LoVo (cell line): ENCODE measurements at places on chromosomes 3 and 15.

DNA sequence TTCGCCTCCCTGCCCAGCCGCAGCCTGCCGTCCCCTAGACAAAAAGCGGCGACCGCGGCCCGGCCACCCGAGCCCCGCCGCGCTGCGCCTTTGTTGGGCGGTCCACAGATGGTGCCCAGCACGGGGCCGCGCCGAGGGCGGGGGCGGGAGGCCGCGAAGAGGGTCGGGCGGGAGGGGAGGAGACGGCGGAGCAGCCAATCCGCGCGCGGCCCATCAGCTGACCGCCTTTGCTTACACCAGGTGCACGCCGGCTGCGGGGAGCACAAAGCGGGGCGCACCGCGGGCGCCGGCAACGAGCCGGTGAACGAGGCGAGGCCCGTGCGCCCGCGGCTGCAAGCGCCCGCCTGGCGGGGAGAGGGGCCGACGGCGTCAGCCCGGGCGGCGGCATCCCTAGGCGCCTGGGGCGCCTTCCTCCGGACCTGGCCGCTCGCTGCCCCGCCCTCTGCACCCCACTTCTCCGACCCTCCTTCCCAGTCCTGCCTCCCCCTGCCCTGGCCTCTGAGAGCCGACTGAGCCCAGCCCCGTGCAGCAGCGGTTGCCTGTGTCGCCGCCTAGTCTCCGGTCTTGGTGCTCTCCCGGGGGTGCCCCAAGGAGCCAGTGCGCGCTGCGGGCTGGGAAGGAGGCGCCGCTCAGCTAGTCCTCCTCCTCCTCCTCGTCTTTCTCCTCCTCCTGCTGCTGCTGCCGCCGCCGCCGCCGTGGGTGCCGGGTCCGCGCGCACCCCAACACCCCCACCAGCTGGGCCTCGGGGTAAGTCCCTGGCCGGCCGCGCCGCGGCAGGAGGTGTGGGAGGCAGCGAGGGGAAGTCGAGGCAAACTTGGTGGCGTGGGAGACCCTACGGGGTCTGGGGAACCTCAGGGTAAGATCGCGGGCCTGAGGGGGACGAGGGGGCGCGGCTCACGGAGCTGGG, at the start of gene LRRN1:
TSS of gene LRRN1 (plus strand) at position 259 of the 907 bp plus-strand sequence. CDS start 45,211 bp downstream, outside the sequence.
- DNase-seq, result no peak

GRCh38 chr3:106342386-106342785, 473.6 kb upstream of the CBLB start:
- no peak for DNase-seq

GRCh38 chr15:89455535-89455934, 40.8 kb downstream of the RHCG start:
- DNase-seq, result no peak

GRCh38 chr3:54857343-54857742, 70.5 kb downstream of the LRTM1 start:
- DNase-seq, result peak; percentile 22

DNA sequence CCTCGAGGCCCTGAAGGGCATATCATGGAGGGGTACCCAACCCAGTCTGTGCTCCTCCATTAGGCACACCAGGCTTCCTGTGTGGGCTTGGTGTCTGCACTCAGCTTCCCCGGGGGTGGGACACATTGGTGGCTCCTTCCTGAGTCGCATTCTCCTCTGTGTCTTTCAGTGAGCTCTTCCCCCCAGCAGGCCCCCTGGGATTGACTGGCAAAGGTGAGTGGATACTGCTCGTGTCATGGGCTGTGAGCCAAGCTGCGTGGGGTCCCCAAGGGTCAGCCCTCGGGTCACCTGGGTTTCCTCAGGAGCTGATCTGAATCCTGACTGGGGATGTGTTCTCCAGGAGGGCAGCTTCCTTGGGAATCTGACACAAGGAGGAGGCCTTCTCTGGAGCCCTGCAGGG, 231.0 kb downstream of the SNRPN start:
- no peak for DNase-seq

GRCh38 chr3:16455001-16455400, 58.5 kb downstream of the RFTN1 start:
- DNase-seq, result no peak

- DNase-seq, result peak; percentile 52
These were observed 2.2 kb downstream of the CHRNB4 start for GRCh38 chr15:78638658-78639314.

- no peak for DNase-seq
These were observed 4.6 kb upstream of the CPB1 start for GRCh38 chr3:148823026-148823425.

DNA sequence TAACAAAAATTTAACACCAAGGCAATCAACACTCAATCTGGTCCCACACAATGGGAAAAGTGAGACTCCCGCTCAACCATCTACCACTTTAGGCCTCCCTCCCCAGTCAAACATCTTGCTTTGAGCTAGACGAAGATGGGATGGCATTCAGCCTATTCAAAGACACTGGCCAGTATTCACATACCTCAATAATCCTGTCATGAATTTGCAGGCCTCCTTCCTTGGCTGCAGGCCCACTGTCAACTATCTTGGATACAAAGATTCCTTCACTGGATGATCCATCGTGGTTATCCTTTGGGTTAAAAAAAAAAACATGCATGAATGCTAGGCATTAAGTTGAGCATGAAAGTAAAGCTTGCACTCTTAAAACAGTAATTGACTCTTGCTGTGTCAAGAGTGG, 22.6 kb downstream of the PDZRN3 start:
- DNase-seq, result no peak

GRCh38 chr15:67407786-67408185, 113.1 kb upstream of the C15orf61 start:
- DNase-seq, result no peak

GRCh38 chr15:60683156-60683555, 204.2 kb upstream of the ICE2 start:
- DNase-seq, result no peak

GRCh38 chr3:196207833-196208607, 3.2 kb downstream of the ZDHHC19 start:
- DNase-seq, result peak; percentile 52
